ENCODE measurements at places on chromosomes 11 and 22.

- DNase-seq: no peak
Observed at GRCh38 chr11:35334385-35335090, 84.8 kb downstream of the SLC1A2 start.

GRCh38 chr22:31075961-31076360 lies 5.2 kb upstream of the SMTN start:
- DNase-seq: no peak

GRCh38 chr22:38186429-38186828 lies 4.8 kb upstream of the PLA2G6 start:
- DNase-seq: no peak

DNA sequence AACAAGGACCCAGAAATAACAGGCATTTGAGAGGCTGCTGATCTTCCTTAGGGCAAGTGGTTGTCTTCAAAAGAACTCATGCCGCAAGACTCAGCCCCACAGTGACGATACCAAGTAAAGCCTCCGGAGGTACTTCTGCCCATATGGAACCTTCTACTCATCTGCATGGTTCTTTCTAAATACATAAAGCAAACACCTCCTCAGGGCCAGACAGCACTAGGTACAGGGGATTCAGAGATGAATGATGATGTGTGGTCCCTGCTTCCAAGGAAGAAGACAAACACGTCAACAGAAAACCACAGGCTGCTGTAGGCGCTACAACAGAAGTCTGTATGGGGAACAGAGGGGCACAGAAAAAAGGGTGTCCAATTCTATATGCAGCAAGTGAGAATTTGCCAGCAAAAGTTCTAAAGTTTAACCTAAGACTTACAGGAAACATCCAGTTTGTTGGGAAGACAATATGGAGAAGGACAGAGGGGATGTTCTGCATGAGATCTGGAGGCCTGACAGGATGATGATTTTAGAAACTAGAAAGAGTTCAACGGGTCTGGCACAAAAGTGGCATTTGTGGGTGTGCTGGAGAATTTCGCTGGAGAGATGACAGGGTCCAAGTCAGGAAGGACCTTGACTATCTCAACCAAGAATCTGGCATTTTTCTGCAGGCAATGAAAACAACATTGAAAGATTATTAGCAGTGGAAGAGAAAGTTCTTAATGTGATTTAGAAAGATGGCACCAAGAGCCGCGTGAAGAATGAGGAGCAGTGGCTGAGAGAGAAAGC lies 23.7 kb downstream of the JAML start:
- DNase-seq: peak; percentile 48

- DNase-seq: no peak
Observed at GRCh38 chr11:115613004-115613403, 108.8 kb upstream of the CADM1 start.

GRCh38 chr22:36860821-36861659 lies at the start of gene NCF4:
TSS of gene NCF4 (plus strand) at chr22:36861006. CDS start at chr22:36861172, 166 bp downstream.
- peak; percentile 35 for DNase-seq

DNA sequence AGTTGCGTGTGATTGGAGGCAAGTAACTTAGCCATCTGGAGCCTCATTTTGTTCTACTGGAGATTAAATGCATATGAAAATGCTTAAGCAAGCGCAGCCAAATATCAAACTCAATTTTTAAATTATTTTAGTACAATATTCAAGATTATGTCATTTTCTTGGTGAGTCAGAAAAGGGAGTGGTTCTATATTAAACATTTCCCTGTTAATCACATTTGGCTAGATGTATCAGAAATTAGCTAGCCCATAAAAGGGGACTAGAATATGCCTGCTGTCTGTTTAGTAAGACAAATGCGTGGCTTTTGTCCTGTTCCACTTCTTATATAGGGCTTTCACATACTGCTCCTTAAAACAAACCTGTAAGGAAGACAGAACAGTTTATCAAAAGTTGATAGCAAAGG lies 35.0 kb upstream of the BMAL1 start:
- DNase-seq: no peak

DNA sequence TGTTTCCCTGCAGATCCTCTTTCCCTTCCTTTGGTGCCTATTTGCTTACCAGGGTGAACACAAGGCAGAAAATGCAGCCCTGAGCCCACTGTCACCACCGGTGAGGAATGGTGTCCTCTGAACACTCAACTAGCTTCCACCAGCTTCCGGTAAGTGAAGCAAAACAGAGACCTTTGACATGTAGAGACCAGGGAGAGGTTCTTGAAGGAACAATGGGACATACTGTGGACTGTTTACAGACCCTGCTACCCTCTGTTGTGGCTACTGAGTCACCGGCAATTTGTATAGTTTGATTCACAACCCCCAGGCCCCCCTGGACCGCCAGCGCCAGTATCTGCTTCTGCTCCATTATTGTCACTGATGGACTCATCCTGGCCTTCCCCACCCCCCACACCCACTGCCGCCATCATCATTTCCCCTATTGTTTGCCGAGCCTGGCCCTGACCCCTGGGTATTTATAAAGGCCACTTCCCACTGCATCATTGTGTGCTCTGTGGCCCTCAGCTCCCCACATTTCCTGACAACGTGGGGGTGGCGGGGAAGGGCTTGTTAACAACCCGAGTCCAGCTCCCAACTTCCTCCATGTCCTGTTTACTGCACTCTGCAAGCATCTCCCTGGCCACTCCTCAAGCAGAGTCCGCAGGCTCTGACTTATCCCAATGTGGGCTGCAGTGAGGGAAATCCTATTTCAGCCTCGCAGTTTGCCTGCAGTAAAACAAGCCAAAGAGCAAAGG lies 252.9 kb downstream of the ETS1 start:
- DNase-seq: no peak

DNA sequence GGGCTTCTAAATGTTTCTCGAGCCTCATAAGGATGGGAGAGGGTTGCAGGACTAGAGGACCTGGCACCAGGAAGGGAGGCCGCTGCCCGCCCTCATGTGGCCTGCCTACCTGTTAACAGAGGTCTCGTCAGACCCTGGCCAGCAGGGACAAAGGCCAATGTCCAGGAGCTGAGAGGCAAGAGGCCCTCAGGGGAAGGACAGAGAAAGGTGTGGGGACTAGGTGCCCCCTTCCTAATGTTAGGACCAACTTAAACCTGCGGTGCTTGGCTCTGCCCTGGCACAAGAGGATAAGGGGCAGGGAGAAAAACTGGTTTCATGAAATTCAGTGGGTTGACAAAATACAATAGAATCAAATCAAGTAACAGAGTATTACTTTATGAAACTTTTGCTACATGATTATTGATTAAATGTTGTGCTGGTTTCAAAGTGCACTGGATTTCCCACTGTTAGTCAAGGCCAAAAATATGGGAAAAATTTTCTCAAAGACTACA lies 20.0 kb upstream of the SYT12 start:
- no peak for DNase-seq

DNA sequence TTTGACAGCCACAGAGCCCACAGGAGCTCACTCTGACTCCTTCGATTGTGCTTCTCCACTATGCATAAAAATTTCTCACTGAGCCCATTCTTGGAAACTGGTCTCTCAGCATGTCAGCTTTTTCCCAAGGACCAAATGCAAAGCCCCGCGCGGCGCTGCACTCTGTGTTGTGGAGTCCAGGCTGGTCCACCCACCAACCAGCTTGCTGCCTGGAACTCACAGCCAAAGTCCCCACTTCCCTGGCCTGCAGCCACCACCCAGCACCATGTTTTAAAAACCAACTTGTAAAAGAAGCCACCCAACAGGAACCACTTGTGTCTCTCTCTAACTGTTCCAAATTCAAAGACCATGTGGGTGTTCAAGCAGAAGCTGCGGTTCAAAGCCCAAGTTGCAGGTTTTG lies 124.4 kb downstream of the SPATA19 start:
- DNase-seq: no peak

GRCh38 chr11:79331203-79331901 lies 109.5 kb downstream of the TENM4 start:
- DNase-seq: no peak

GRCh38 chr22:25598609-25599008 lies 34.1 kb downstream of the GRK3 start:
- DNase-seq: no peak

DNA sequence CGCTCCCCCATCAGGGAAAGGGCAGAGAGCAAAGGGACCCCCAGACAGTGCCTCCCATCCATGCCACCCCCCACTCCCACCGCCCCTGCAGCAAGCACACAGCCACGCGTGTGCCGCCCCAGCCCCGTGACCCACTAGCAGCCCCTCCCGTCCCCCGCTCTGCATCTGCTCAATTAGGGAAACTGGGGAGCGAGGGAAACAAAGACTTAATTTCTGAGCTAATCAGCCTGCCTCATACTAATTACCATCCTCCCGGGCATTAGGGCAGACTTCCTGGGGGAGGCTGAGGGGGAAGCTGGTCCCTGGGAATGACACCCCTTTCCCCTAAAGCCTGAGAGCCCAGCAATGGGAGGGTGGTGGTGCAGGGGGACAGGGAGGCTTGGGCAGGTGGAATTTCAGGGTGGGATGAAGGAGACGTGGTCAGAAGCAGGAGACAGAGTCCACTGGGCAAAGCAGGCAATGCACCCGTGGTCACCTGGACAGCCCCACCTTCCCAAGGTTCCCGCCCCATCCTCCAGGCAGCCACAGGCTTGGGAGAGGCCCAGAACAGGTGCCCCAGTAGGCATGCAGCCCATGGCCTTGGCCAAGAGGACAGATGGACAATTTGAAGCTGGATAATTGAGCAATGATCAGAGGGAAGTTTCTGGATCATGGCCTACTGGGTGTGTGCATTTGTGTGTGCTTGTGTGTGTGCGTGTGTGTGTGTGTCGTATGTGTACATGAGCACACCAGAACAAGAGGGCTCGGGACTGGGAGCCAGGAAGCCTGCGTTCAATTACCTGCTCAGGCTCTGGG lies 20.6 kb downstream of the ELFN2 start:
- DNase-seq: no peak

DNA sequence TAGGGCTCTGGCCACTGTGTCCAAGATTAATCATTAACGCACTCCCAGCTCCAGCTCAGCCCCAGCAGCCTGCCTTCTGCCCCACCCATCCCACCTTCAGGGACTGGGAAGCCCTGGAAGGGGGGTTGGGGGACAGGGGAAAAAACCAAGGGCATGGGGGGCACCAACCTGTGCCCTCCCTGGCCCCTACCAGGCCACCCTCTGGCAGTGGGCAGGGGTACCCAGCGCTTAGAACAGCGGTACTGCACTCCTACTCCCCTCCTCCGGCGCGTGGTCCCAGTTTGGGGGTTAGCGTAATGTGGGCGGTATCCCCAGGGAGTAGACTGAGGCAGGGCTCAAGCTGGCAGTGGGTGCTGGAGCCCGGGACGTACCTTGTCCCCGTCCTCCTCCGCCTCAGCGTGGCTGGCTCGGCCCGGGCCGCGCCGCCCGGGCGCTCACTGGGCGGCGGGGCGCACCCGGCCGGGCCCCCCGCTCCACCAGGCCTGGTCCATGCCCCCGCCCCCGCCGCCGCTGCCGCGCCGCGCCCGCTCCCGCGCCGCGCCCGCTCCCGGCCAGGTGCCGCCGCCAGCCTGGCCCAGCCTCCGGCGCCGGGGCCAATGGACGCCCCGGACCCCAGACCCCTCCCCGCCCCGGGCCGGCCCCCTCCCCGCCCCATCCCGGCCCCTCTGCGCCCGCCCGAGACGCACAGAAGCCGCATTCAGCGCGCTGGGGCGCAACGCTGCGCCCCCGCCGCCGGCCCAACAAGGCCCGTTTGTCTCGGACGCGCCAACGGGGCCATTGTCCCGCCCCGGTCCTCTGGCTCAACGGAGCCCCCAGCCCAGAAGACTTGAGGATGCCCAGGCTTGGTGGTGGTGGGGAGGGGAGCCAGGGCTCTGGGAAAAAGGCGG lies at the start of gene GAL3ST1:
TSS of gene GAL3ST1 (minus strand) at position 571 of the 887 bp plus-strand sequence. CDS start 17,273 bp downstream, outside the sequence.
- no peak for DNase-seq

GRCh38 chr11:126146454-126147192 lies 64.8 kb downstream of the RPUSD4 start:
- no peak for DNase-seq

GRCh38 chr22:42635531-42635930 lies 4.9 kb downstream of the ATP5MGL start:
- no peak for DNase-seq

- no peak for DNase-seq
Observed at GRCh38 chr11:103773059-103773458, 263.4 kb upstream of the DDI1 start.

Measured in stimulated activated naive CD4-positive, alpha-beta T cell treated with Interleukin-2 at 50 U/mL for 16 hours (primary cell).